ENCODE measurements at places on chromosomes 2 and 18.

DNA sequence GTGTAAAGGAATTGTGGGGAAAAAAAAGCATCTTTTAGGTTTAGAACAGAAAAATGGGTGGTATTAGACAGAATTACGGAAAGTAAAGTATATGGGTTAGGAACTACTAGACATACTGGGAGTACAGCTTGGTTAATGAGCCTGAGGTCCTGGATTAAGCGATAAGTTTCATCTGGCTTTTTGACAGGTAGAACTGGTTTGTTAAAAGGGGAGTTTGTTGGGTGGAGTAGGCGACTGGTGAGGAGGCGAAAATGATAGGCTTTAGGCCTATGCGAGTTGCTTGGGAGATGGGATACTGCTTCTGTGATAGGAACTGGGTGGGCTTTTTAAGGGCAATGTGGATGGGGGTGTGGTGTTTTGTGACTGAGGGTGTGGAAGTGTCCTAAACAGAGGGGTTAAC lies 56.5 kb downstream of the KYNU start:
- DNase-seq: no peak

GRCh38 chr2:16713011-16713423 lies 47.4 kb upstream of the CYRIA start:
- no peak for DNase-seq

- no peak for DNase-seq
Observed at GRCh38 chr2:50879457-50879856, 152.5 kb downstream of the NRXN1 start.

- peak; percentile 78 for DNase-seq
Observed at GRCh38 chr2:43269706-43270105, 43.3 kb upstream of the ZFP36L2 start.

- DNase-seq: peak; percentile 86
Observed at GRCh38 chr18:80147418-80148325, 38.6 kb downstream of the ADNP2 start.

DNA sequence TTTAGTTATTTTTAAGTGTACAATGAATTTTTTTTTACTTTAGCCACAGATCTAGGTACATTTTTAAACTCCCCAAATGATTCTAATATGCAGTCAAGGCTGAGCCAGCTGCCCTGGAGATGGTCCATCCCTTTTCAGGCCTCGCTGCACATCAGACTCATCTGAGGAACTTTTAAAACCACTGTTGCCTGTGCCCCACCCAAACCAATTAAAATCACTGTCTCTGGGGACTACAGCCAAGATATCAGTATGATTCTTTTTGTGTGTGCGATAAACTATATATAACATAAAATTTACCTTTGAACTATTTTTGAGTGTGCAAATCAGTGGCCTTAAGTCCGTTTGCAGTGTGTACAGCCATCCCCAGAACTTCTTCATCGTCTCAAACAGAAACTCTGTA lies 9.1 kb upstream of the MALT1 start:
- no peak for DNase-seq

GRCh38 chr2:191382801-191383200 lies 137.6 kb downstream of the MYO1B start:
- peak; percentile 71 for DNase-seq

All from ELR (cell line).